ENCODE measurements at places on chromosomes 16 and 17.

GRCh38 chr17:81244358-81245023 is 5.4 kb downstream of the NDUFAF8 start:
- DNase-seq: no peak

DNA sequence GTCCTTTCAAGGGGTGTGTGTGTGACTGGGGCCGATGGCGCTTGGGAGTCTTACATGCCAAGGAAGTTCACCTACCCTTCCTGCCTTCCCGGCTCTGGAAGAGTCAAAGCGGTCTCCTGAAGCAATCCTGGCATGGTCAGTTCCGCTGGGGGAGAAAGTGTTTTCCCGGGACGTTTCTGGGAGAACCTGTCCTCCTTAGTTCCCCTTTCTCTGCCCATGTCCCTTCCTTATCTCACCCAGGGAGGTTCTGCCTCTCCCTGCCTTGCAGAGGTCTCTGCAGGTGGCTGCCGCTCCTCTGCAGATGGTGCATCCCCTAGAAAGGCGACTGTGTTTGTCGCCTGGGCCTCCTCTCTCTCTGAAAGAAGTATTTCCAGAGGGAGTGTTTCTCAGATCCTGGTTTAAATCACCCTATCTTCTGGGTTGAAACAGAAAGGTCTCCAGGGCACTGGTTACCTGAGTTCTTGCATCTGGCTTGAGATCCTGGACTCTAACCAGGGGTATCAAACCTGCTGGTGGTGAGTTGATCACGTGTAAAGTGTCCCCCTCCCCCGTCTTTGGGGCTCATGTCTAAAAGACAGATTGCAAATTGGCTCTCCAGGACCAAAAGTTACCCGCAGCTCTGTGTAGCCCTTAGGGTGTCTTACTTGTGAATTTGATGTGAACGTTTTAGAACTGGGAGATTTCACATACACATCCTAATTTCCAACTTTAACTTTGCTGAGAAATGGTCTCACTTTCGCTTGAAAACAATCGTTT is 1.9 kb downstream of the PRKCB start:
- DNase-seq: no peak

DNA sequence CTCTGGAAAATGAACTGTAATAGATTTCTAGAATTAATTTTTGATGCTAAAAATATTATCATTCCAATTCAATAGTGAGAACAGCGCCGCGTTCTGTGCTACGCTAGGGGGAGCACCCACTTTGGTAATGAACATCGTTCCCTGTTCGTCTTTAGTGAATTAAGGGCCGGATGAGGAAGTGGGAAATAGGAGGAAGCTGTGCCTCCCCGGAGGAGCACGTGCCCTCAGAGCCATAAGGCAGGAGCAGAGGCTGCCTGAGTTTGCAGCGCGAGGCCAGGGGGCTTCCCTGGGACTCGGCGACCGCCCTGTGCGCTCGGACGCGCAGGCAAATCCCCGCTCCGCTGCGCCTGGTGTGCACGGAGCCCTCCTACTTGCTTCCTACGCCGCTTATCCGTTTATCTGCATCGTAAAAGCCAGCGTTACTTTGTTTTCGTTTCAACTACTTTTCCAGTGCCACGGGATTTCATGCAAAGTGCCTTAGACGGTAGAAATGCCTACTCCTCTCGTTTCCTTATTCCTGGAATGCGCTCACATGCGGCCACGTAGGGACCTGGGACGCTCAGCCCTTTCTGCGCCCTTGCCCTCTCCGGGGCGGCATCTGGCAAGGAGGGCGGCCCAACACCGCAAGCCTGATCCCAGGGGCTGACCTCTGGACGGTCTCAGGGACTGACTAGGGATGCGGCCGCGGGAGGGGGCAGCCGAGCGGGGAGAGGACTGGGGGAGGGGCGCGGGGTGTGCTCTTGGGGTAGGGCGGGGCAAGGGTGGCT is 76.4 kb downstream of the KCNJ12 start:
- DNase-seq: no peak

GRCh38 chr17:17300624-17301568 is 2.3 kb upstream of the NT5M start:
- no peak for DNase-seq

- no peak for DNase-seq
Measured at GRCh38 chr17:77802333-77802615, 156.2 kb upstream of the TNRC6C start.

DNA sequence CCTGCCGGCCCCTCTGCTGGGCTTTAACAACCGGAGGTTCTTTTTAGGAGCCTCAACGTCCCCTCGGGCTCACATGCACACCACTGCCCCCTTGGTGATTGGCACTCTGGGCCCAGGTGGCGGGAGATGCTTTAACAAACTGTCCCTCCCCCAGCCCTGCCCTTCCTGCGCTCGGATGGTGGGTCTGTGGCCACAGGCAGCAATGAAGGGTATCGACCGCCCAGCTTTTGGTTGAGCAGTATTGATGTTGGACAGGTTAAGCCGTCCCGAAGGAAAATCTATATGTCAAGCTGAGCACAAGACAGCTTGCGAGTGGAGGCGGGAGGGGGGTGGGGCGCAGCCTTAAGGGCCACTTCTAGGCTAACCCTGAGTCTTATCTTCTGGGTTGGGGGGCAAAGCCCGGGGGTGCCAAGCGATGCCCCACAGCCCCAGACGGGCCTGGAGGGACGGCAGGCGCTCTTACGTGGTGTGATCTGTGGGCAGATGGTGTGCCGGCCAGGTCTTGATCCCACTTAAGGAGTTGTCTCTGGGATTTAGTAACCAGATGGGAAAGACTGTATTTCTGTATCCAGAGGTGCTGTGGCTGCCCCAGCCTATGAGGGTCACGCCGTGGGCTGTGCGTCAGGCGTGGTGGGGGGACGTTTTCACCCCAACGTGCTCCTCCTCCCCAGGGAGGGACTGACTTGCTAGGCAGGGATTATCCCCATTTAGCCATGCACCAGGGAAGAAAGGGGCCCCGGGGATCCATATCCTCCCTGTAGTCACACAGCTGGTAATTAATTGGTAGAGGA is 6.2 kb downstream of the GSE1 start:
- DNase-seq: no peak

DNA sequence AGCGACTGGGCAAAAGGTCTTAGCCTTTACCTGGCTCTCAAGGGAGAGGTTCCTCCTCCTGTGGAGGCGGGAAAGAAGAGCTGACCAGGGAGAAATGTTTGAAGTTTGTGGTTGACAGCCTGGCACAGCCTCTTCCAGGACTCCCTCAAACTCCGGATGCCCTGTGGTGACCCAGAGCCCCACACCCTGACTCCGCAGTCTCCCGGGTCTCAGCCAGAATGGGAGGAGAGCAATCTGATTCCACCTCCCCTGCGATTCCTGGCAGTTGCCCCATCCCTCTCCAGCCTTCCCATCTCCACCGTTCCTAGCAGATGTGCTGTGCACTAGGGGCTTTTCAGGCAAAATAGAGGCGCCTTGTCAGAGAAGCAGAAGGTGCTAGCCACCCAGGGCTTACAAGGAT is 5.5 kb upstream of the DNAI2 start:
- DNase-seq: no peak

DNA sequence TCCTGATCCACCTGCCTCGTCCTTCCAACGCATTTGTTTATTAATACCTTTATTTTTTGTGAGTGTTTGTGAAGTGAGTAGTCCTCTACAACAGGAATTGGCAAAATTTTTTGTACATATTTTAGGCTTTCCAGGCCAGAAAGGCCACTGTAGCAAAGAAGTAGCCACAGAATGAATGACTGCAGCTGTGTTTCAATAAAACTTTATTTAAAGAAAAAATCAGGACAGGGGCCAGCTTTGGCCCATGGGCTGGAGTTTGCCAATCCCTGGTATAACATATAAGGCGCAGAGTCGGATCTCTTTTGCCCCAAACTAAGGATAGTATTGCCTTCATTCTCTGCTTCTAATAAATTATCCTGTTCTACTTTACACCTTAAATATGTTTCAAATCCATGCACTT is 198.0 kb upstream of the COX10 start:
- DNase-seq: no peak

DNA sequence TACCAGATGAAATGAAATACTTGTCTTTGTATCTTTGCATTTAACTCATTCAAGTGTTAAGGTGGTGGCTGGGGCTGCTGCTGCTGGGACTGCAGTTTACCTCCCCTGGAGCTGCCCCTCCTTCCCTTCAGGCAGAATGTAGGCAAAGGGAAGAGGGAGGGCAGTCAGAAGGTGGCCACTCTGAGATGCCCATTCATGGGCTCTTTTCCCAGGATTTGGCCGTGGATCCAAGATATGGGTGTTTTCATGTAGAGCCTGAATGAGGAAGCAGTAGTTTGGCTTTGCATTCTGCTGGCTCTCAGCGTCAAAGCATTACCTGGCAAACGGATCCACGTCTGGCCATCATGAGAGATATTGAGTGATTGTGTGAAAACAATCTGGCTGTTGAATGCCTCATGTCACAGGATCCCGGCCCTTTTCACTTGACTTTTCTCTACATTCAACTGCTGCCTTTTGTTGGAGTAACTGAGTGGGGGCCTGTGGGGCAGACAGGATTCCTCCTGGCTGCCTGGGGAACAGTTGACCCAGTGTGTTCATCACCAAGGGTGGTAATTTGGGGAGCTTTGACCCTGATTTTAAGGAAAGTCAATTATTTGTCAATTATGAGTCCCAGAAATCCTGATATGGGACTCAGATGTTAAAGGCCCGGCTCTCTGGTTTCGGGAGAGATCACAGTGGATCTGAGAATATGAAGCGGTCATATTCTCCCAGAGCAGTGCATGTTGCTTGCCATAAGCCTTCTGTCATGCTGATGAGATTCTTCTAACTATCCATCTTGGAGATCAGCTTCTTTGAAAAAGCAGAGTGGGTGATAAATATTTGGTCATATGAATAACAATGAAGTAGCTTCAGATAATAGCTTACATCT is 236.8 kb downstream of the IRX3 start:
- no peak for DNase-seq

- DNase-seq: no peak
Measured at GRCh38 chr16:61530697-61531096, 505.5 kb downstream of the CDH8 start.

- DNase-seq: no peak
Measured at GRCh38 chr17:62902531-62903220, 63.4 kb upstream of the TANC2 start.

- DNase-seq: no peak
Measured at GRCh38 chr16:58010886-58011285, 9.7 kb downstream of the USB1 start.

DNA sequence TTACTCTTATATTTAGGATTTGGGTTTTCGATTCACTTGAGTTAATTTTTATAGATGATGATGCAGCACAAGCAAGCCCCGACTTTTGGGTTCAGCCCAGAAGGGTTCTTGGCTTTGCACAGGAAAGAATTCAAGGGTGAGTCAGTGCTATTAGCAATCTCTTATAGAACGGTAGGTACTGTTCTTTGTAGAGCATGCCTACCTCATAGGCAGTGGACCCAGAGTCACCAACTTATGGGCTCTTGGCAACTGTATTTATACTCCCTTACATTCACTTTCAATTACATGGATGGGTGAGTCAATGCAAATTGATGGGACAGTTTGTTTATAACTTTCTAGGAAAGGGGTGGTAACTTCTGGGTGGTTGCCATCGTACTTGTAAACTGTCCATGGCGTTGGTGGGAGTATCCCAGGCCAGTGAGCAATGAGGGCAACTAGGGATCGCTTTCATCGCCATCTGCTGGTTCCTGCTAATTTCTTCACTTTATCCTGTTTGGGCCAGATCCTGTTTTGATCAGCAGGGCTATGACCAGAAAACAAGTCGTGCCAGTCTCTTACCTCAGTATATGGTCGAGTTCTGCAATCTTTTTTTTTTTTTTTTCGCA is 362.6 kb downstream of the CNTNAP4 start:
- DNase-seq: no peak

DNA sequence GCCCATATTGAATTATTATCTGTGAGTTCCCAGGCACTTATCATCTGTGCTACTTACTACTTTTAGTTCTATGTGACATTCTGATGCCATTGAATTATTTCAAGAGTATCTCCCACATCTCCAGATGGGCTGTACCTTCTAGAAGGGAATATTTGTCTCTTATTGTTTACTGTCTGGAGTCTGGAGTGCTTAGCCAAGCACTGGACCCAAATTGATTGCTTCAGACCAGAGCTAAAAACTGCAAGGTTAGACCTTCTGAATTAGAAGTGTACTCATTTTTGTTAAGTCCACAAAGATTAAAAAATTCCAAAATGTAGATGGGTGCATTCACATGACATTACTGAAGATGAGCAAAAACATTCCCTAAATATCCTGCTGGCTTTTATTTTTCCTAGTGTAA is 16.0 kb upstream of the KRT222 start:
- no peak for DNase-seq

DNA sequence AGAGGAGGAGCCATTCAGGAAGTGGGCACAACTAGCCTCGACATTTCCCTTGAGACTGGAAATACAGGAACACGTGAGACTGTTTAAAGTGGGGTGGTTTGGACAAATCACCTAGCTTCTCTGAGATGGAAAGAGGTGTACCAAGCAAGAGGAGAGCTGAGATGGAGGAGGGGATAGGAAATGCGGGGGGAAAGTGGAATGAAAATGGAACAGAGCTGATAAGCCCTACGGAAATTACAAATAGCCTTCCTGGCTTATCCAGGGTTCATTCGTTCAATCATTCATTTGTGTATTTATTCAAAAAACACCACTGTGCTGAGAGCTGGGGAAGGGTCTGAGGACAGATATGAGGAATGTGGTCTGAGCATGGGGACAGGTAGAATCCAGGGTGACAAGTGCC is 64.1 kb downstream of the ASIC2 start:
- no peak for DNase-seq

DNA sequence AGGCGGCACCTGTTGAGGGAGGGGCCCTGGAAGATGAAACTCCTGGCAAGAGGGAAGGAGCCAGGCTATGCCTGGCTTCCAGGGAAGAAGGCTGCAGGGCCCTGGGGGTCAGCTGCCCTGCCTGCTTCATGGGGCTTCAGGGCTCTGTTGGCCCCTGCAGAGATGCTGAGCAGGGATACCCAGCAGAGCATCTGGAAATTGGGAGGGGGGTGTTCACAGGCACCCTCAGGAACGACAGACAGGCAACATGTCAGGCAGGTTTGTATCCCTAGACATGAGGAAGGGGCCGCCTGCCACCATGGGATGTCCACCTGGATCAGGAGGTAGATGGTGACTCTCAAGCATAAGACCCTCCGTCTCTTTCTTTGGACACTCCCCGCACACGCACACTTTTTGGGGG is 13.8 kb upstream of the ZNF423 start:
- DNase-seq: no peak

- no peak for DNase-seq
Measured at GRCh38 chr17:32396343-32396742, 46.4 kb downstream of the ZNF207 start.

DNA sequence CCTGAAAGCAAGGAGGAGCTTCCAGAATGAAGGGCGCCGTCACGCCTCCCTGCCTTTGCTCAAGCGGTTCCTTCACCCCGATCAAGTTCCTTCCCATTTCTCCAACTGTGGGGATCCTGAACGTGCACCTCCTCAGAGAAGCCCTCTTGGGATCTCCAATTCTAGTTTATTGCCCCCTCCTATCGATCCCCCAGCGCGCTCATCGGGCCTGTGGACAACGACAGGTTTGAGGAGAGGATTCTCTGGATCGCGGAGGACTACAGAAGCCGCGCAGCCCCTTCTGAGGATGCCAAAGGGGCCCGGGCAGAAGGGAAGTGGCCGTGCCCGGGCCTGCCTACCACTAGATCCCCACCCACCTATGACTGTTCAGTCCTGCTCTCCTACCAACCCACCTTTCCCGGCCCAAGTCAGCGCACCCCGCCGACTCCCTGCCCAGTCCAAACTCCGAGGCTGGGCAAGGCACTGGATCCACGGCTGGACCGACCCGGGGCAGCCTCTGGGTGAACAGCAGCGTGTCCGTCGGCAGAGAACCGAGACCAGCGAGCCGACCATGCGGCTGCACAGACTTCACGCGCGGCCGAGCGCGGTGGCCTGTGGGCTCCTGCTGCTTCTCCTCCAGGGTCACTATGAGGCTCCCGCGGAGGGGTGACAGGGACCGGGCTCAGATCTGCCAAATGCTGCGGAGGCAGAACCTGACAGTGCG is 12.8 kb upstream of the CES3 start:
- no peak for DNase-seq
